Endothelial cell of umbilical vein (primary cell): ENCODE measurements at places on chromosomes 3 and 15.

DNA sequence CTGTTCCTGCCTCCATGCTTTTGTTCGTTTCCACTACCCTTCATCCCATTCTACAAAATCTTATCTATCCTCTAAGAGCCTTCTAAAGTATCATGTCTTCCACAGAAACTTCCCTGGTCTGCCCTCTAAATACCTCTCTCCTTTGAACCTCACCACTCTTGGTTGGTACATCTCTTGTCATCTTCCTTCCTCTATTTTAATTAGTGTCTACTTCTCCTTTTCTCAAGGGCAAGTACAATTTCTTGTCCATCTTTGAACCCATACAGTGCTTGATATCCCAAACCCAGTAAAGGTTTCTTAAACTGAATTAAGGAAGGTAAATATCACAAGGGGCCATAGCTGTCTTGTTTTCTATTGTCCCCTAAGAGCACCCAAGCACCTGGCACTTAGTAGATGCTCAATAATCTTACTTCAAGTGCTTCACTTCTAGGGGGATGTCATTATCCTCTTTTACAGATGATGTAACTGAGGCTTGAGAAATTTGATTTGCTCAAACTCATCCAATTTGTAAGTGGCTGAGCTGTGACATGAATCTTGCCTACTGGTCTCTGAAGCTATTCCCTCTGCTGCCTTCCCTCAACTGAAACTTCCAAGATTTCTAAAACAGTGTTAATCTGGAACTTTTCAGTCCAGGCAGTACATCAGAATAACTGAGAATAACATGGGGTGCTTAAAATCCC is 2.6 kb upstream of the DAPK2 start:
- no peak for DNase-seq

- no peak for DNase-seq
Observed at GRCh38 chr3:9690451-9691450, 12.9 kb upstream of the CPNE9 start.

DNA sequence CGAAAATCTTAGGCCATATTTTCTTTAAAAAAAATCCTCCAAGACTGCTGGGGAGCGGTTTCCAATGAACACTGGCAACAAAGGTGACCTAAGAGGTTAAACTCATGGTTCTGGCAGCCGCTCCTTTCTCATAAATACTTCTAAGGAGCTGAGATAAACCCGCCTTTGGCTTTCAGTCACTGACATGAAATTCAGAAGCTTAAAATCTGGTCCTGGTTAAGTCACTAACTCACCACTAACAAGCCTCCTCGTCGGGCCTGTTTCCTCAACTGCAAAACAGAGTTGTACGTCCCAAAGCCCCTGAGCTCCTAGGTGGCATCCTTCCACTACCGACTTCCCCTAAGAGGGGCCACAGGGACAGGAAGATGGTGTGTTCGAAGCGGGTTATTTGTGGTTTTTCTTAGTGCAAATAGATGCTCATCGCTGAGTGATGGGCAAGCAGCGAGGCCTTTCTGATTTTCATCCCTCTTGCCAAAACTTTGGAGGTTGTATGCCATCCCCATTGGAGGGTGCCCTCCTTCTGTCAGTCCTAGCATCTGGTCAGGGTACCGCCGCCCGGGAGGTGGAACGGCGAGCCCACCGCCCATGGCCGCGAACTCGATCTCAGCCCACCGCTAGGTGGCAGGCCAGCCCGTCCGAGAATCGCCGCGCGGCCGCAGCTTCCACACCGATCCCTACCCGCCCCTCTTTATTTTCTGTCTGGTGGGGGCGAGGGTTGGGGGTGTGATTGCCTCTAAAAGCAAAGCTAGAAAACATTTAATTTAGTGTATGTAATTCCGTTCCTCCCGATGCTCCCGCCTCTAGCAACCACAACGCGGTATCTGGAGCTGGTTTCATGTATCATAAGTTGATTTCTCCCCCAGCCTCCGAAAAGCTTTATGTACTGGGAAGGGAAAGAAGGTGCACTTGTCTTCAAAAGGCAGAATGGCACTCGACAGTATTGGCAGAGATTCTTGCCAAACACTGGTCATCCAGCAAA is 4.6 kb downstream of the BCL6 start:
- peak; percentile 66 for DNase-seq

DNA sequence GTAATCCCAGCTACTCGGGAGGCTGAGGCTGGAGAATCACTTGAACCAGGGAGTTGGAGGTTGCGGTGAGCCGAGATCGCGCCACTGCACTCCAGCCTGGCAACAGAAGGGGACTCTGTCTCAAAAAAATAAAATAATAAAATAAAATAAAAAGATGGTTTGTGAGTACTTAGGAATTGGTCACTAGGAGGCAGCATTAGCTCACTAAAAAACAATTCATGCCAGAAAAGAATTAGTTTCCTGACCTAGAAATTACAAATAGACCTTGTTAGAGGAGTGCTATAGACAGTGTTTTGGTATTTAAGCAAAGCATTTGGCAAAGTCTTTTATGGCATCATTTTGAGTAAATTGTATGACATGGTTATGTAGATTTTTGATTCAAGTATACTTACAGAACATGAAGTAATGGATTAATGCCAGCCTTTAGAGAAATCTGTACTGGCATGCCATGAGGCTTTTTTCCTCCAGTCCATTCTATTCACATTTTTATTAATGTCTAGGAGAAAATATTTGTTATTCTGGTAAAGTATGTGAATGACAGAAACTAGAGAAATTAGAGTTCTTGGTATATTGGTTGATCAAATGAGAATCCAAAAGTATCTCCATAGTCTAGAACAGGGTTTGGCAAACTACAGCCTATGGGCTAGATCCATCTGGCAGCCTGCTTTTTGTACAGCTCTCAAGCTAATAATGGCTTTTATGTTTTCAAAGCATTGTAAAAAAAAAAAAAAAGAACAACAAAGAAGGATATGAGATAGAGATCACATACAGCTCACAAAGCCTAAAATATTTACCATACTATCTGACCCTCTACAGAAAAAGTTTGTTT is 81.6 kb downstream of the LRRC49 start:
- peak; percentile 66 for DNase-seq

GRCh38 chr15:83164771-83165404 is 42.7 kb downstream of the HDGFL3 start:
- no peak for DNase-seq

DNA sequence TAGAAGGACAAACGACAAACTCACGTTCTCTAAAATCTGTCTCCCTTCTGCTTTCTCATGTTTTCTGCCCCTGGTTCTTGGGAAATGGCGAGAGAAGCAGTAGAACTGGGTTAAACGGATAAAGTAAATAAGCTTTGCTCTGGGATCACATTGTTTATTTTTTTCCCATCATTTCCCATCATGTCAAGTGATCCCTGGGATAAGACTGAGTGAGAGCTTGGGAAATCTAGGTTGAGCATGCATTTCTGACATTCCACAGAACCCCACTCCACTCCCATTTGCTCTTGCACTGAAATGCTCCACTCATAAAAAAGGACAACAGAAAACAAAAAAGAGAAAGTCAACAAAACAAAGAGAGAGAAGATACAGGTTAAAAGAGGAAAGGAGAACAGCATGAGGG is 69.1 kb downstream of the SEMA6D start:
- no peak for DNase-seq

DNA sequence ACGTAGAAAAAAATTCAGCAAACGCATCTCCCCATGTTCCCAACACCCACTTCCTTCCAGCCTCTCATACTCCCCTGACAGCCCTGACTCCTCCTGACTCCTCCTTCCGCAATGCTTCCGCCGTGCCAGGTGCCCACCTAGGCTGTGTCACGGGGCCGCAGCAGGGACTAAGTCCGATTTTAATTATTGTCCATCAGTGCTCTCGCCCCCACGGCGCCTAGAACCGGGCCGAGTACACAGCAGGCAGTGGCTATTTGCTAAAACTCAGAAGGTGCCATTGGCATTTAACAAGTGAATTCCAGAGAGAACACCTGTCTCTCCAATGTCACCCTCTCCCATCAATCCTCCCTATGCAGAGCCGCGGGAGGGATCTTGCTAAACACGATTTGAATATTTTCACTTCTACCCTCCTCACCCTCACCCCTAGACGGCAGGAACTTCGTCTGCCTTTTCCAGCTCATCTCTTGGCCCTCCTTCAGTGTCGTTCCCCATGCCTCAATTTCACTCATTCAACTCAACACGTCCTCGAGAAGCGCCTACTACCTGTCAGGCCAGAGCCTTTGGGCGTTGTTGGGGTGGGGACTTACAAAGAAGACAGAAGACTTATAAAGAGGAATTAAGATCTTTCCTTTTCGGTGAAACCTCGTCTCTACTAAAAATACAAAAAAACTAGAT is 11.5 kb upstream of the SHF start:
- peak; percentile 44 for DNase-seq

DNA sequence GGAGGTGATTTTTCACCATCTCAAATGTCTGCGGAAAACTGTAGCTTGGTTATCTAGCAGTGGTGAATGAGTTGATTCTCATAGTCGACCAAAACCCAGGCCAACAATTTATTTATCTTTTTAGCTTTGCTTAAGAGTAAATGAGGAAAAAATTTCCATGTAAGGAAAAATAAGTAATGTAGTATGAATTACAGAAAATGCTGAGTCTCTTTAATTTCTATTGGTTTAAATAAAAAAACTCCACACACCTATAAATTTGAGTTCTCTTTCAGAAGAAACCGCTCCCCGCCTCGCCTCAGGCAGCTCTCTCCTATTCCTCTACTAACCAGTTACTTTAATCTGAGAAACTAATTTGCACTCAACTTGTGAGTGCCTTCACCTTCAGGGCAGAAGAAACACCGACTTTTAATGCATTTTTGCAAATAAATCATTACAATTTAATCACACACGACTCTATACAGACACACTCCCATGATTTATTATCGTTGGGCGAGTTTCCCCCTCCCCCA is 540 bp upstream of the RSRC1 start:
- no peak for DNase-seq

- DNase-seq: peak; percentile 83
Observed at GRCh38 chr3:30655187-30655812, 48.9 kb downstream of the TGFBR2 start.

DNA sequence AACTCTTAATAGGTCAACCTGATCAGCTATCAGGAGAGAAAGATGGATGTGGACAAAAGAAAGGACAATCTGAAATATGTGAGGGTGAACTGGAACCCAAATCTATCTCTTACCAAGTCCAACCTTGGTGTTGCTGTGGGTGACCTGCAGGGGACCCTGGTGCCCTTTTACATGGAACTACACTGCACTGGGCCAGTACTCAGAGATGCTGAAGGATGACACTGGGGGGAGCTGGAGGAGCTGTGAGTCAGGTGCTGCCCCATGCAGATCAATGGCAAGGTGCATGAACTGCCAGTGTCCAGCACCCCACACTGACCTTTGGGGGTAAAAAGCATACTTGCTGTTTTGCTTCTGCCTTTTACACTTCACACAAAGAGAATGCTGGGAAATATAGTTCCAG is 55.6 kb upstream of the TBC1D5 start:
- DNase-seq: no peak

DNA sequence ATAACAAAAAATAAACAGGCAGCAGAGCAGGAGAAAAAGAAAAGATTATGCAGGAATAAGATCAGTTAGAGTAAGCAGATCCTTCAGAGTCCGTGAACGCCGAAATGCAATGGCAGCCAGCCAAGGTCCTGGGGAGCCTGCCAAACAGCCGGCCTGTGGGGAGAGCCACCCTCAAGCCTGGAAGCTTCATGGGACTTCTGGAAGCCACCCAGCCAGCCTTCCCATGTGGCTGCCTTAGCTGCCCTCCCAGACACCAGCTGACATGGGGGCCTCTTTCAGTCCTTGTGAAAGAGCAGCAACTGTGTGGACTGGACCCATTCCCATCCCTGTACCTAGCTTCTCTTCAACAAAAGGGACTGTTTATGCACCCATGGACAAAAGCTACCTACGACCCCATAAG is 64.9 kb upstream of the RAD18 start:
- peak; percentile 14 for DNase-seq

DNA sequence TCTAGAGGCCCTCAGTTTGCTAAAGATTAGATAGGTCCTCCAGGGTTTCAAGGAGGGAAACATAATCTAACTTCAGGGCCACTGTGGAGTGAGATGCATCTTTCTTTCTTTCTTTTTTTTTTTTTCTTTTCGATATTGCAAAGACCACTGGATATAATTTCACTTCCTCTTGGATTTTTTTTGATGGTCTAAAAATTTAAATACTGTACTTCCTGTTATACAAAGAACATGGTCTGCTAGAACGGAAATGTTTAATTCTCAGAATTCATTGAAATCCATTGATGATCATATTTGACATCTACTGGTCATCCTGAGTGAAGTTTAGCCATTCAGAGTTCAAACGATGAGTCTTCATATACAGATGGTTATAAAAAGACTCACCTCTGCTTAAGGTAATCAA is 808.8 kb upstream of the LMCD1 start:
- DNase-seq: no peak

DNA sequence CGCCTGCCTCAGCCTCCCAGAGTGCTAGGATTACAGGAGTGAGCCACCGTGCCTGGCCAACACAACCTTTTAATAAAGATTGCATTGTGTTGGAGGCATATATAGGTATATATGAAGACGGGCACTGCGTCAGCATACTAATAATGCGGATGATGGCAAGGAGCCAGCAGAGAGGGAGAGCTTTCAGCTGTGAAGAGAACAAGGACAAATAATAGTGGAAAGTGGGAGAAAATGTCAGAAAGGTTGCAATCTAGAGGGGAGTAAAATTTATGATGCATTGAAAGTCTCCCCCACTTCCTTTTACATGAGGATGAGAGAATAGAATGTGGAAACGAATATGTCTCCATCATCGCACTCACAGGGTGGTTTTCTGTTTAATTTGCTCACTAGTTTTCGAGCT is 170.5 kb upstream of the TBL1XR1 start:
- DNase-seq: no peak

DNA sequence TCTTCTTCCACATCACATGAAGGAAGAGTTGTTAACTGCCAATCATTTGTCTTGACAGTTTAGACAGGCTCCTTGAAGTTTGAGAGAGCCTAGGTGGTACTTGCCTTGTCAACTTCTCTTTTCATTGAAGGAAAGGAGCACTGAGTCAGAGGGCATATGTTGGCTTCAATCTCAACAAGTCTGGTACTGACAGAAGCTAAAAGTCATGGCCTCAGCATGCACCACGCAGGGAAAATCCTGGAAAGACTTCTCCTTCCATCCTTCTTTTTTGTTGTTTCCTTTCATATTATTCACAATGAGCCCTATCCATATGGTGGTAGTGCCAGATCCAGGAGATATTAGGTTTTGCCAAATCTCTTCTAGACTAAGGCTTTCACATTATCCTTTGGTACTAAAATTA is 1272.5 kb downstream of the ROBO1 start:
- DNase-seq: no peak

GRCh38 chr15:59571606-59572005 is 40.0 kb upstream of the GCNT3 start:
- no peak for DNase-seq

- DNase-seq: peak; percentile 54
Observed at GRCh38 chr15:35078221-35078915, 6.7 kb downstream of the NANOGP8 start.

DNA sequence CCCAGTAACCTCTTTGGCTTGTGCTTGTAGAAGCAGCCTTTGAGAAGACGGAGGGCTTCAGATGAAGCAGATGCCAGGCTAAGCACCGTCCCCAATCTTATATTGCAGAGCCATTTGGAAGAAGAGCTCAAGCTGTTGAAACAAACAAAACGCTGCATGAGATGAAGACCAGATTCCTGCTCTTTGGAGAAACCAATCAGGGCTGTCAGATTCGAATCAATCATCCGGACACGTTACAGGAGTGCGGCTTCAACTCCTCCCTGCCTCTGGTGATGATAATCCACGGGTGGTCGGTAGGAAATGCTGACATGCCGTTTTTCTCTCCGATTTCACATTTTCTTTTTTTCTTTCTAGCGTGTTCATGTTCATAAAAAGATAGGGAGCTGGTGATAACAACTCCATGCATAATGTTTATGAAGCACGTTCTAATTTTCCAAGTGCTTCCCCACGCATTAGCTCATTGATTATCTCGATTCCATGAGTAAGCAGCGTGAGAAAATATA is 106.5 kb downstream of the LIPC start:
- no peak for DNase-seq
